ENCODE measurements at places on chromosomes 7 and 10.

GRCh38 chr7:112743811-112744210, 46.4 kb downstream of the TMEM168 start:
- DNase-seq: no peak

GRCh38 chr7:41006306-41006995, 696.4 kb downstream of the INHBA start:
- DNase-seq: no peak

DNA sequence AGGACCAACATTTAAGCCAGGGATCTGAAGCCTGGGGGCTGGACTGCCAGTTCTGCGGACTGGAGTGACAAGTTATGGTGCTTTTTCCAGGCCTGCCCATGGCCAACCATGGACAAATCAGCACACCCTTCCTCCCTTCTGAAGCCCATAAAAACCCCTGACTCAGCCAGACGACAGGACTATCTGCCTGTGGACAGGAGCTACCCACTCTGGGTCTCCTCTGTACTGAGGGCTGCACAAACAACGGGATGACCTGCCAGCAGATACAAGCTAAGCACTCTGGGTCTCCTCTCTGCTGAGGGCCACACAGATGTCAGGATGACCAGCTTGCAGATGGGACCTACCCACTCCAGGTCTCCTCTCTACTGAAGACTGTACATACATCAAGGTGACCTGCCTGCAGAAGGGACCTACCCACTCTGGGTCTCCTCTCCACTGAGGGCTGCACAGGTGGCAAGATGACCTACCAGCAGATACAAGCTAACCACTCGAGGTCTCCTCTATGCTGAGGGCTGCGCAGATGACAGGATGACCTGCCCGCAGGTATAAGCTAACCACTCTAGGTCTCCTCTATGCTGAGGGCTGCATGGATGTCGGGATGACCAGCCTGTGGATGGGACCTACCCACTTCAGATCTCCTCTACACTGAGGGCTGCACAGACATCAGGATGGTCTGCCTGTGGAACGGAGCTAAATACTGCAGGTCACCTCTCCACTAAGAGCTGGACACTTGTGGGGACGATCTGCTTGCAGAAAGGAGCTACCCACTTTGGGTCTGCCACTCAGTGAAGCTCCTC, 110.1 kb upstream of the GPR22 start:
- DNase-seq: no peak

DNA sequence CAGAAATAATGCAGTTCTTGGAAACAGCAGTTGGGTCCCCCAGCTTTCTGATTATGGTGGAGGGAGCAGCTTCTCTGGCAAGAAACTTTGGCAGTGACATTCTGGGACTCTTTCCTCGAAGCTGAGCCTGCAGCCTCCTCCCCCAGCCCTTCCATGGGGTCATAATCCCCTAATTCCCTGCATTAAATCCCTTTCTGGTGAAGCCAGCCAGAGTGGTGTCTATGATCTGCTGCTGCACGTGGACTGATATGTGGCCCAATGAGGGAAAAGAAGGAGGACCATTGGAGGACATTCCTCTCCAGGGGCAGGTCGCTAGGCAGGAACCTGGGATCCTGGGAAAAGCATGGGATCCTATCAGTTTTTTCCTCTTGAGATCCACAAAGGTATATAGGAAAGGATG, 470.5 kb downstream of the RPS24 start:
- DNase-seq: no peak

DNA sequence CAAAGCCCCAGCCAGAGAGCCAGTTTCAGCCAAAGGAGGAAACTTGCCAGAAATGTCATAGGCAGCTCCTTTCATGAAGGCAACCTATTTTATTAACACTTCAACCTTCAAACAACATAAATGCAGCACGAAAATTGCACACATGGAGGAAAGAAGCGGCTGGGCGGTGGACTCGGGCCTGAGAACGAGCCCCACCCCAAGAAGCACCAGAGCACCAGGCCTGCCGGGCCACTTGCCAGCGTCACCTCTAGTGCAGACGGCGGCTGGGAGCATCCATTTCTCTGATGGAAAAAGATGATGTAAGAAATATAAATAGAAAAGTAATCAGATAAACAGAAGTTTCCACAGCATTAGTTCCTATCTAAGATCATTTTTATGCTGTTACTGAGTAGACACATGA, 100.0 kb downstream of the TCERG1L start:
- DNase-seq: no peak
